ENCODE measurements at places on chromosomes 13 and 19. TPM values are rescaled to one million over a fixed set of nuclear protein-coding genes. Genes with fewer than 3 reads are reported as not detected.

GRCh38 chr13:113109151-113110047 lies 3.8 kb downstream of the F7 start:
- peak; percentile 77 for DNase-seq

DNA sequence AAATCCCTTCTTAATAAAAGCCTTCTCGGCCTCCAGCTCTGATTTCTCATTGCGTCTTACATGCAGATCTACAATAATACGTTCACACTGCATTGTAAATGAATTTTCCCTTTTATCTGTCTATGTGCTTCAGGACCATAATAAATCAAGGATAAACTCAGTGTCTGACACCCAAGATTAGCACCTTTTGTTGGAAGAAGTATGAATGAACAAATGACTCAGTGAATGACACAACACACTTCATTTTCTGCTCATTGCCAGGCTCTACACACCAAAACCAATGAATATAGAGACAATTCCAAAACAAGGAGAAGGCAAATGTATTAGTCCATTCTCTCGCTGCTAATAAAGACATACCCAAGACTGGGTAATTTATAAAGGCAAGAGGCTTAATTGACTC lies 1224.4 kb downstream of the EFNB2 start:
- no peak for DNase-seq

DNA sequence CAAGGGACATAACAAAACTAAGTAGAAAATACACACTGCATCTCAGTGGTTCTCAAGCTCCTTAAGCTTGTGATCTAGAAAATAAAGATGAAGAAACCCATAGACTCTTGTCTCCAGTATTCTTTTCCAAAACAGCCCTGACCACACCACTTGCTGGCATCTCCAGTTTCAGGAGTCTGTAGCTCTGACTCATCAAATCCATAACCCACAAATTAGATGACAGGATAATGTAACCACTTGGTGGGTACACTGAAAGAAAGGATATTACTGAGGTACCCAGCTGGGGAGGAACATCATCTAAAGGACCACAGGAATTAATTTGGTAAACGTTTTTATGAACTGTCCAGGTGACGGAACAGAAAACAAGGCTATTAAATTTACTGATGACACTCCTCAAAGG lies 214.7 kb downstream of the VWA8 start:
- no peak for DNase-seq

DNA sequence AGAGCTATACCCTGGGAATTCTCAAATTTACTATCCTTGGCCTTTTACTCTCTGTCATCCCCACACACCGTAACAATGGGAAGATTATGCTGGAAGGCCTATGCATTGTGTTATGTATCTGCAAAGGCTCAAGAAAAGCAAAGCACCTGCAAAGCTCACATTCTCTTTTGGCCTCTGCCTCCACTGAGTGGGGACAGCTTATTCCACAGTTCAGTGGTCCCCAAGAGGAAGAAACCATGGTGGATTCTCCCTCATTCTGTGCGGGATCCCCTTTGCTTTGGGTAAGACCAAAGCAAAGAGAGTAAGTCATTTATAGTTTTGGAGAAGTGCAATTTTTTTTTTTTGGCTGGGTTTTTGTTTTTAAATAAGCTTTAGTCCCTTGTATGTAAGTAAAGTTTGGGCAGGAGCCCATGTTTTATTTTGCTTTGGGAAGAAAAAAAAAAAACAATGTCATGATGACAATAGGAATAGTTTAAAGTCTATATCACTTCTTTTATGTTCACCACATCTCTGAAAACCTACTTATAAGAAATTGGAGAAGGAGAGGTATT lies 530.6 kb downstream of the FGF9 start:
- DNase-seq: no peak

DNA sequence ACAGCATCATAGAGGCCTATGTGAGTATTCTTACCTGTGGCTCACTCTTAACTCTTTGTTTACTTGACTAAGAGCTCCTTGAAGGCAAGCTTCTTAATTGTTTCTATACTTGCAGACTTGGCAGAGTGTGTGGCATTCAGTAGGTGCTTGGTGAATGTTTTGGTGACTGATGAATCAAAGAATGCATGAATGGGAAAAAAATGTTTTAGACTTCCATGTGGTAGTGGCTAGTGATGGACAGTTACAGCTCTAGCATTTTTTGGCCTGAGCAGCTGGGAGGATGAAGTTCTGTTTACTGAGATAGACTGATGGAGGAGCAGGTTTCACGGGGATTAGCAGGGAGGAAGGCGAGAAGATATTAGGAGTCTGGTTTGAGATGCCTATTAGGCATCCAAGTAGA lies 13.6 kb downstream of the HAS1 start:
- DNase-seq: no peak

Gene LMTK3
- 0.19 TPM for total RNA-seq

DNA sequence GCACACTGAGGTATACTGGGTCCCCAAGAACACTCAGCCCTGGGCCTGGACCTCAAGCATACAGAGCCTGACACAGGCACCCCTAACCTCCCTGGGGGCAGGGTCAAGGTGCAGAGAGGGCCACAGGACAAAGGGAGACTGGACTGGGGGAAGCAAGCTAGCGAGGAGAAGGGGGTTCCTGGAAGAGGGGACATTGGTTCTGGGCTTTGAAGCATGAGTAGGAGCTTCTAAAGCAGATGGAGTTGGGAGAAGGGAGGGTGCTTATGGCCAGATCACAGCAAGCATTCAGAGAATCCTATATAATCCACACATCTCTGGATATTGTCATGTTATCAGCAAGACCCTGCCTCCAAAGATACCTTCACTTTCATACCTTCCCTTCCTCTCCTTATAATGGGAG lies 3.2 kb downstream of the CIB3 start:
- DNase-seq: no peak

DNA sequence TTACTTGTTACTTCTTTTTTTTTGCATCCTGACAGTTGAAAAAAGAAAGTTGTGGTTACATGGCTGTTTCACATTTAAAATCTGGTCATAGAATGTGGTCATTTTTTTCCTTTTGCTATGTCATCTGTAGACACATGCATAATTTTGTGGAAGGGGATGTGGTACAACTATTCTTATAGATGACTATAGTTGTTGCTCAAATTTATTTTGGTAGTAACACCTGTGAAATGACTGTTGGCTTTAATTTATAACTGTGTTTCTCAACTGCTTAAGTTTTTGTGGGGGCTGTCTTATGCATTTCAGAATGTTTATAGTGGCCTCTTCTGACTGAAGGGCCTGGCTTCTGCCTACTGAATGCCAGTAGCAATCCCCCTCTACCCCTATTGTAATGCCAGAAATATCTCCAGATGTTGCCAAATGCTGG lies 130.5 kb downstream of the PAN3 start:
- DNase-seq: no peak

GRCh38 chr13:76385586-76385985 lies 500.6 kb downstream of the KCTD12 start:
- no peak for DNase-seq

DNA sequence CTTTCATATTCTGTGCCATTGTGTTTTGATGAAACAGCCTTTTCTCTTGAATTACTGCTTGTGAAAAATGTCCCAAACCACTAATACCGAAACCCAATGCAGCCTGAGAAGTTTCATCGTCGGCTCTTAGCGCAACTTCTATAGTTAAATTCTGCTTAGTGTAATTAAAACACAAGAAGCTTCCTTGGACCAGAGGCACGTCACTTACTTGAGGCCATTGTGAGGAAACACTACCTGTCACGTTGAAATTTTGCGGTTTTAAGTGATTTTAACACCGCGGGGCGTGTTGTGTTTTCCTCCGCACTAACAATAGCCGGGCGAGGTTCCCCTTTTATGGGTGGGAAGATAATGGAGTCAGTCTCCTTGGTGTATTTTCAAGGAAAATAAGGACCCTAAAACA lies 70.9 kb downstream of the GGACT start:
- no peak for DNase-seq

GRCh38 chr19:371501-372168 lies 27.0 kb upstream of the MIER2 start:
- DNase-seq: peak; percentile 15

Gene TNNT1
- not detected for total RNA-seq

Gene GSX1
- total RNA-seq: not detected

DNA sequence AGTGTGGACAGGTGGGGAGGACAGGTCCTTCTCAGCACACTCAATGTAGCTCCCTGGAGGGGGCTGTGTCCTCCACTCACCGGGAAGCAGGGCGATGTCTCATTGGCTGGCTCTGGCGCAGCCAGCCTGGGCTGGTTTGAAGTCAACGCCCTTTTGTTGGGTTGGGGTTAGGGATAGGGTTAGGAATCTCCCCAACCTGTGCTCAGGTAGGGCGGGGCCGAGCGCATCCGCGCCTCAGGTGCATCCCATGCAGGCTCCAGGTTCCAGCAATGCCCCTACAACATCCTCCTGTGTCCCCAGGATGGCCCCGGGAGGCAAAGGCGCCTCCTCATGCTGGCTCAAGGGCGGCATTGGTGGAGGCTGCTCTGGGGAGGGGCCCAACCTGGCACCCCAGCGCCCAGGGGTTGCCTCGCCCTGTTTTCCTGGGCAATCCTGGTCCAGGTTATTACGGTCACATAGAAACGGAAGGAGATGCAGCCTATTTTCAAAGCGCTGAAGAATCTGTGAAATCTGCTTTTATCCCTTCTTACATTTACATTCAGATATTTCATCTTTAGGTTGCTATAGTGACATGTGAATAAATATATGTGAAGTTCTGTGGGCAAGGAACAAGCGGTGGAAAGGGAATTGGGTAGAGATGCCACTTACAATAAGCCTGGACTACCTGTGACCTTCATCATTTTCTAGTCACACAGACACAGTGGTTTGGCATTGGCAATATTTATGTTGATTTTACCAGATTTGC lies 74.3 kb downstream of the TM9SF2 start:
- DNase-seq: no peak

Gene ANKRD10
- total RNA-seq: 114 TPM

Gene ZNF816
- 6.4 TPM for total RNA-seq

Measured in posterior vena cava (tissue), 2 donors.